ENCODE measurements at places on chromosomes 2 and 18.

DNA sequence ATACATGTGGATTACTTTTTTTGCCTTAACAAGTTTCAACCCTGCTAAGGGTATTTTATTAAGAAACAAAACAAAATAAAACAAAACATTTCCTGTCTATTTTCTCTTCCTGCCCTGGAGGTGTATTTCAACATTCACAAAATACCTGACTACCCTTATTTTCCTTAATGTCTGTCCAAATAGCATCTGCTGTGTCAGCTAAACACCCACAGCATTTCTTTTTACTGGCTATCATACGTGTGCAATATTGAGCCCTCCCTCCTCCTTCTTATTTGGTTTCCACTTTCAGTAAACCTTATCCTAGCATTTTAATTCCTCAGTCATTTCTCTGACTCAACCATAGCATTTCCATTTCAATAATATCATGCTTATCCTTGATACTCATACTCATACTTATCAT lies 1420.0 kb upstream of the ZEB2 start:
- no peak for DNase-seq

DNA sequence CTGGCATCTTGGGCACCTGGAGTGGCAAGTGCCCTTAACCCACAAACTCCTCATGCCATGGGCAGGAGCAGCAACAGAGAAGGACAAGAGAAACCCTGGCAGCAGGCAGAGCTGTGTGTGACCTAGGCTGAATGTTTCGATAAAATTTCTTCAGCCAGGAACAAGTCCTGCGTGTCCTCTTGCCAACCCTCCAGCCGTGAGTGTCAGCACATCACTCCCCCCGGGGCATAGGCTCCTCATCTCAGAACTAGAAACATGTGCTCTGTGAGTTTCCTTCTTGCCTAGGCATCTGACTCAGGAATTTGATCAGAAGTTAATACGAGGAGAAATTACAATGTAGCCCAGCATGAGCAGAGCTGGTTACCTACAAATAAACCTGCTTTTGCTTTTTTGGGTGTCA lies 2.2 kb downstream of the ABCG8 start:
- no peak for DNase-seq

DNA sequence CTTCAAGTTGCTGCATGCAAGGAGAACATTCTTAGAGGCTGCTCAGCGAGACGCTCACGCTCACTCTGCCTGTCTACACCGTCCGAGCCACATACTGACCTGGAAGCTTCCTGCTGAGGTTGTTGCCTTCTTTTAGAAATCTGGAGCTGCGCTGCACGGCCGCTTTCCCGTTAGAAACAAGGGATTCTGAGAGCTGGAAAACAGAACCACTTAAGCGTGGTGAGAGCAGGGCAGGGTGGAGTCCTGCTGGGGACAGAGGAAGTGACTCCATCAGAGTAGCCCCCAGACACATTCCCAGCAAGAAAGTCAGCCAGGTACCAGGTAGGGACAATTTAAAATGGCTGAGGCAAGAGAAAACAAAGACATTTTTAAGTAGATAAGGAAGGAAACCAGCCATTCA lies 135.2 kb downstream of the LAMA1 start:
- DNase-seq: no peak

- DNase-seq: no peak
Observed at GRCh38 chr2:222203041-222203440, 95.8 kb downstream of the PAX3 start.

- DNase-seq: no peak
Observed at GRCh38 chr2:140836826-140837225, 1294.0 kb downstream of the LRP1B start.

- no peak for DNase-seq
Observed at GRCh38 chr2:62382757-62383156, 123.2 kb downstream of the TMEM17 start.

- DNase-seq: no peak
Observed at GRCh38 chr18:22428672-22429071, 11.0 kb upstream of the CTAGE1 start.

All from stimulated activated CD4-positive, alpha-beta T cell treated with anti-CD3 and anti-CD28 coated beads, Interleukin-1b, Interleukin-23, amount 100 ng/mL, for 4 hours (primary cell).